ENCODE measurements at places on chromosomes 1 and 21.
A peak's percentile ranks its signal among the peaks of the same experiment; 100 is the strongest.

GRCh38 chr1:32755098-32755809 lies 52.7 kb upstream of the SYNC start:
- H3K4me3 ChIP-seq, result peak overlapping the region; percentile 73
- peak overlapping the region; percentile 48 for H3K27ac ChIP-seq
- no peak for DNase-seq
- no peaks in the 10 kb centered on the region for H3K36me3 ChIP-seq
- H3K27me3 ChIP-seq, result no peaks in the 10 kb centered on the region
- peaks cover 35% of the 10 kb centered on the region for H3K4me1 ChIP-seq

- H3K36me3 ChIP-seq, result peaks cover 9% of the 10 kb centered on the region
- no peak overlapping the region for H3K27ac ChIP-seq
- H3K4me3 ChIP-seq, result peak overlapping the region; percentile 56
- peaks cover 31% of the 10 kb centered on the region for H3K27me3 ChIP-seq
These were observed 7.3 kb downstream of the SYTL1 start for GRCh38 chr1:27348861-27349783.

GRCh38 chr1:157469300-157469699 lies 83.0 kb downstream of the FCRL5 start:
- no peak overlapping the region for H3K4me3 ChIP-seq
- H3K27ac ChIP-seq, result no peak overlapping the region
- no peaks in the 10 kb centered on the region for H3K36me3 ChIP-seq
- H3K27me3 ChIP-seq, result peaks cover under 1% of the 10 kb centered on the region
- DNase-seq, result no peak

DNA sequence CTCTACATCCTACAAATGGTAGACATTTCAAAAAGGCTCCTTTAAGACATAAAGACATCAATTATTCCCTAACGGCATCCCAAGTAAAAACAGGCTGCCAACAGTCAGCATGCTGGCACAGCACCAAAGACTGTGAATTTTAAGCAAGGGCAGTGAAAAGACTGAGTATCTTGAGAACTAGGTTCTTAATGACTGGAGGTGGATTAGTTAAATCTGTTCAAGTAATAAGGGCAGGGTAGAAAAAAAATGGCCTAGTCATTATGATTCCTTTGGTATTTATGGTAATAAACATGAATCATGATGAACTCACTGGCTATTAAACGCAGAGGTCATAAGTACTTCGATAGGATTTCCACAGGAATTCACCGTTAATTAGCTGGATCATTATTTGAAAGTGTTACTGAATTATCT lies 75.2 kb downstream of the KIFAP3 start:
- peaks cover 14% of the 10 kb centered on the region for H3K36me3 ChIP-seq
- peak; percentile 43 for DNase-seq
- no peak overlapping the region for H3K27ac ChIP-seq
- no peaks in the 10 kb centered on the region for H3K4me1 ChIP-seq
- H3K4me3 ChIP-seq, result no peak overlapping the region

DNA sequence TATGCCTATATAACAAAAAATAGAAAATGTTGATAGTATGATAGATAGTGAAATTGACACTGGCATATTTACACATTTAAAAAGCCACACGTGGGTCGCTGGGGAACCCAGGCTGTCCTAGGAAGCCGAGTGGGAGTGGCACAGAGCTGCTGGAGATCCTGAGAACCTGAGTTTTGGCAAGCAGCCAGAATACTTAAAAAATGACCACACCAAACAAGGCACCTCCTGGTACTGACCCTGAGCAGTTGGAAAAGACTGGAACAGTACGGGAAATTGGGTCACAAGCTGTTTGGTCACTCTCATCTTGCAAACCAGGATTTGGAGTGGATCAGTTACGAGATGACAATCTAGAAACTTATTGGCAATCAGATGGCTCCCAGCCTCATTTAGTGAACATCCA lies 111.5 kb downstream of the ZFYVE9 start:
- peaks cover 3% of the 10 kb centered on the region for H3K36me3 ChIP-seq
- no peak for DNase-seq
- no peak overlapping the region for H3K4me3 ChIP-seq

GRCh38 chr1:215358356-215358755 lies 208.7 kb upstream of the KCTD3 start:
- H3K27me3 ChIP-seq, result no peaks in the 10 kb centered on the region
- no peaks in the 10 kb centered on the region for H3K36me3 ChIP-seq
- no peaks in the 10 kb centered on the region for H3K4me1 ChIP-seq
- no peak overlapping the region for H3K4me3 ChIP-seq
- H3K27ac ChIP-seq, result no peak overlapping the region

Measured in mesenchymal stem cell (in vitro differentiated cells and primary cell).